NCI-H187 (cell line): ENCODE measurements at places on chromosomes 1 and 21.

DNA sequence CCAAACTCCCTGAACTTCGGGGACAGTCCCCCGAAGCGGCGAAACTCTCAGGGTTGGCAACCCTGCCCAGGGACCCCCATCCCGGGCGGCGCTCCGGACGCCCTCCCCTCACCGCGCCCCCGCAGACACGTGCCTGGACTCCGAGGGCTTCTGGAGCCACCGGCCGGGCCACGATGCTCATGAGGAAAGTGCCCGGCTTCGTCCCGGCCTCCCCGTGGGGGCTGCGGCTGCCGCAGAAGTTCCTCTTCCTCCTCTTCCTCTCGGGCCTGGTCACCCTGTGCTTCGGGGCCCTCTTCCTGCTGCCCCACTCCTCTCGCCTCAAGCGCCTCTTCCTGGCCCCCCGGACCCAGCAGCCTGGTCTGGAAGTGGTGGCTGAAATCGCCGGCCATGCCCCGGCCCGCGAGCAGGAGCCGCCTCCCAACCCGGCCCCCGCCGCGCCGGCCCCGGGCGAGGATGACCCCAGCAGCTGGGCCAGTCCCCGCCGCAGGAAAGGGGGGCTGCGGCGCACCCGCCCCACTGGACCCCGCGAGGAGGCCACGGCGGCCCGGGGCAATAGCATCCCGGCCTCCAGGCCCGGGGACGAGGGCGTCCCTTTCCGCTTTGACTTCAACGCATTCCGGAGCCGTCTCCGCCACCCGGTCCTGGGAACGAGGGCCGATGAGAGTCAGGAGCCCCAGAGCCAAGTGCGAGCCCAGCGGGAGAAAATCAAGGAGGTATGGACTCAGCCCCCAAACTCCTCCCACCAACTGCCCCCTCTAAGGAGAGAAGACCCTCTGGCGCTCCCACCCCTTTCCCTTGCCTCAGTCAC, 1.2 kb downstream of the MAN1C1 start:
- no peak for DNase-seq

DNA sequence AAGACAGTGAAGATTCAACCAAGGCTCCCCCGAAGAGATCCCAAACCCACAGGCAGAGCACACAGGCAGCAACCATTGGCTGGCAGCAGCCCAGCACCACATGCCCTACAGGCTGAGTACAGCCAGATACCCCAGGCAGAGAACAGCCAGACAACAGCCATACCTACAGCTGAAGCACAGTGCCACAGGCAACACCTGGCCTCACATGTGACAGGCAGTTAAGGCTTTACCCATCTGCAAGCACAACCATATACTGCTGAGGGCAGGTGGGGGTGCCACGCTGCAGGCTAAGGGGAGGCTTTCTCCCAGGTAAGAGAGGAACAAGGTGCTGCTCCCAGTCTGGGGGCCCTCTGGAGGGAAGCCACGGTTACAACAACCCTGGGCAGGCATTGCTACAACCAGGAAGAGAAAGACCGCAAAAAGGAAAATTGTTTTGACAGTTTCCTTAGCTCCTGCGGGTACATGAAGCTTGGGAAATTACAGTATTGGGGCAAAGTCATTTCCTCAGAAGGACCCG, 12.3 kb downstream of the CHIT1 start:
- DNase-seq: no peak

- no peak for DNase-seq
Observed at GRCh38 chr1:184412472-184412871, 25.6 kb downstream of the C1orf21 start.

DNA sequence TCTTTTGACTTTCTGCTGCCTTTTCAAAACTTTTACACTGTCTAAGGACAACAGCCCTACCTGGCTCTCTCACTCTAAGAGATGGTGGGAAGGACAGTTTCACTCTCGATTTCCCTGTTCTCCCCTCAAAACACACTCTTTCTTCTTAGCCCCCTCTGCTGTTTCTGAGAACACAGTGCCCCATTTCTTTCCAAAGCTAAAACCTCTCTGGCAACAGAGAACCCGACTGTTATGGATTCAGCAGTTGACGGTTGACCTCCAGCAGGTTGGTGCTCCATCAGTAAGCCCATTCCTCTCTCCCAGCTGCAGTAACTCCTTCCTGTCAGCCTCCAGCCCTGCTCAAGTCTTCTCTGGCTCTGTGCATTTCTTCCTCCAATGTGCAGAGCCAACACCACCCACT, 88.2 kb upstream of the ABCD3 start:
- DNase-seq: no peak

DNA sequence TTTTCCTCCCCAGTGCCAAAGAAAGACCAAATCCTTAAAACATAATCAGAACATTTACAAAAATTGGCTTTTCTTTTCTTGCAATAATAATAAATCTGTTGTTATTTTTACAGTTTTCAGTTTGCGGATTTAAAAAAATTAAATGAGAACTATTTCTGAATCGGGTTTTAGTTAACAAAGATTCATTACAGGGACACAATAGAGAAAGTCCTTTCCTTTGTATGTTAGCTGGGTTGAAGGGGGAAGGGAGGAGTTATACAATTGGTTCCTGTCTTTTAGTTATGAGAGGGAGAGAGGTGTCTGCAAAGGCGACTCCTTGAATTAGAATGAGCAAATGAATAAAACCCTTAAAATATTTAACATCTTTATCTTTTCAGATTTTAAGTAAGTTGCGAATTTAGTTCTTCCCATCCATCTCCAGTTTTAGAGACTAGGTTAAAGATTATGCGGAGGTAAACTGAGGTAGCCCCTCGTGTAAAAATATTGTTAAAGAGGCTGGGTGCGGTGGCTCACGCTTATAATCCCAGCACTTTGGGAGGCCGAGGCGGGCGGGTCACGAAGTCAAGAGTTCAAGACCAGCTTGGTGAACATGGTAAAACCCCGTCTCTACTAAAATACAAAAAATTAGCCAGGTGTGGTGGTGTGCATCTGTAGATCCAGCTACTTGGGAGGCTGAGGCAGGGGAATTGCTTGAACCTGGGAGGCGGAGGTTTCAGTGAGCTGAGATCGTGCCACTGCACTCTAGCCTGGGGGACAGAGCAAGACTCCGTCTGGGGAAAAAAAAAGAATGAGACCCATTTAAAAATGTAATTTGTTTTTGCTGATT, 3.9 kb downstream of the SPEN start:
- DNase-seq: no peak

DNA sequence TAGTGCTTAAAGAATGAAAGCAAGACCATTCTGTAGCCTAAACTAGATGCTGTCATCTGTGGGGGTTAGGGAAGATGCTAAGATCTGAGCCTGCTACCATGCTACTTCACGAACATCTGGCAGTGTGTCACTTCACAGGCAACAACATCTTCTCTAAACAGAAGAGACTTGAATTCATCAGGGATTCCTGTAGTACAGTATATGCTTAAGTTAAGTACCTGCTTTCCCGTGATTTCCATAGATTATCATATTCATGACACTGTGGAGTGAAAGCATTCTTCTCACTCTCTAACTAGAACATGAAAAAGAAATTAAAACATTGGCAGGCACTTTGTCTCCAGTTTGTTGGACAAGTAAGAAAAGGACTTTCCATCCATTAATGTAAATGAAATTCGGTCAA, 390.9 kb downstream of the PTBP2 start:
- DNase-seq: no peak

- DNase-seq: no peak
Observed at GRCh38 chr1:192133350-192133926, 24.8 kb upstream of the RGS18 start.

- DNase-seq: no peak
Observed at GRCh38 chr21:45078877-45079281, 4.5 kb downstream of the ADARB1 start.

DNA sequence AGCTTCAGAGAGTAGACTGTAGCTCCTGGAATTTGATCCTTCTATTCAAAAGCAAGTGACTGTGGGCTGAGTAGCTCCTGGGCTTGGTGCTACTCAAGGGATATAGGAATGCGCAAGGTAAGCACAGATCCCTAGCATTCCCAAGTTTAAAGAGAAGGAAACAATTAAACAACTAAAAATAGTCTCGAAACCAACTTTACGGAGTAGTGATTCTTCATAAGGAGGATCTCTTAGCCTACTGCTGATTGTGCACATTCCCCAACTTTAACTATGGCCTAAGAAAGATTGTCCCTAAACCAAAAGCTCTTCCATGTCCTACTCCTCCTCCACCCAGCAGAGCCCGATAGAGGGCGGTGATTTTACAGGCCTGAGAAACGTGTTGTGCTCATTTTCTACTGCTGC, 226.5 kb upstream of the CAMK1G start:
- no peak for DNase-seq

- no peak for DNase-seq
Observed at GRCh38 chr1:151811181-151811580, 6.0 kb upstream of the LINGO4 start.

GRCh38 chr1:161258439-161259344, at the start of gene PCP4L1:
Gene PCP4L1, plus strand, starts transcription at chr1:161258745. Its CDS starts 230 bp downstream, at chr1:161258975.
- no peak for DNase-seq

GRCh38 chr1:201149400-201149799, 4.9 kb downstream of the TMEM9 start:
- DNase-seq: no peak

DNA sequence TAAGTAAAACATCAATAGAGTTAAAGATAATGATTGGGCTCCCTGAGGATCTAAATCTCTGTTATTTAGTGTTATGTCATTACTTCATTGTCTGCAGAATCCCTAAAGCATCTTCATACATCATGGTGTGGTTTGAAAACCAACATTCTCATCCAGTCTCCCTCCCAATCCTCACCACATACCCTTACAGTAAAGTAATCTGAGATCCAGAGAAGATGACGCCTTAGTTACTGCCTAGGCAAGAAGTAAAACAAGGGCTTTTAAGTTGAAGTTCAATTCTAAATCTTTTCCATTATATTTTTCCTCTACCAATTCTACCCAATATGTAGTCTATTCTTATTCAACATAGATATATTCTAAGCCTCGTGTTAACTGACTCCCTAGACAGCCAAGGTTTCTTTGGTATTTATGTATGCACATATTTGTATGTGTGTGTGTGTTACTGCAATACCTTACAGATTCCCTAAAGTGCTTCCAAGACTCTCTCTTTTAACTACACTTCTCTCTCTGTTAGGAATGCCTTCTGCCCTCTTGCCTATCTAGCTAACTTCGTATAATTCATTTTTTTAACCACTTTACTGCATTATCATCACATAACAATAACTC, 17.3 kb downstream of the DPH5 start:
- no peak for DNase-seq

DNA sequence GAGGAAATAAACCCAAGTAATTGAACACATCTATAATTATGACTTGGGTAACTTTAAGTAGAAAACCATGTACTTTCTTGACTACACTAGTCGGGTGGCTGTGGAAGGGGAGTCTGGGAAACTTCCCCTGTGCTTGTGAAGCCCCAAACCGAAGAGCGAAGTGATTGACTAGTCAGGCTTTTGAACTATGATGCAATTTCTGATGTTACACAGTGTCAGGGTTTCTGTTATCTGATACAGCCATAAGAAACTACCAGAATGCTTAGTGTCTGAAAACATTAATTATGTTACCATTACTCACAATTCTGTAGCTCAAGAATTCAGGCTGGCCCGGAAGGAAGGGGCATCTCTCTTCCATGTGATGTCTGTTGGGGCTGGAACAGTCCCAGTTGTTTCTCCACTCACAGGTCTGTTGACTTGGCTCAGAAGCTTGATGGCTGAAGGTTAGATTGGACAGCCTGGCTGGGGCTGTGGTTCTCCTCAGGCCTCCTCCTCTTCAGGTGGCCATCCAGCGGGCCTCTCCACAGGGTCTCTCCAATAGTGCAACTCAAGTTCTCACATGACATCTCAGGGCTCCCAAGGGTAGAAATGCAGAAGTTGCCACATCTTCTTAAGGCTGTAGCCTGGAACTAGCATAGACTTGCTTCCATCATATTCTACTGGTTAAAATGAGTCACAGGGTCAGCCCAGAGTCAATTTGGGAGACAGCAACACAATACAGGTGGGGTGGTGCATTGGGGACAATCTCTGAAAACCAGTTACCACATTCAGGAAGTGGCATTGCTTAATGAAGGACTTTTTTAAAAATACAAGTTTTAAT, 8.3 kb upstream of the C8B start:
- DNase-seq: no peak

GRCh38 chr1:17218939-17219338, 14.0 kb downstream of the PADI1 start:
- no peak for DNase-seq

DNA sequence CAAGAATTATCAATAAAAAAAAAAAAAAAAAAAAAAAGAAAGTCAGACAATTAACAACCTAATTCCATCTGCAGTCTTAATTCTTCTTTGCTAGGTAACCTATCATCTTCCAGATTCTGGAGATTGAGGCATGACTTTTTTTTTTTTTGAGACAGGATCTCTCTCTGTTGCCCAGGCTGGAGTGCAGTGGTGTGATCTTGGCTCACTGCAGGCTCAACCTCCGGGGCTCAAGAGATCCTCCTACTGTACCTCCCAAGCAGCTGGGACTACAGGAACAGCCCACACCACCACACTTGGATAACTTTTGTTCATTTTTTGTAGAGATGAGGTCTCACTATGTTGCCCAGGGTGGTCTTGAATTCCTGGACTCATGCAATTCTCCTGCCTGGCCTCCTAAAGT, 4.6 kb upstream of the RAD54L start:
- no peak for DNase-seq

- DNase-seq: no peak
Observed at GRCh38 chr1:178066908-178067614, 26.8 kb upstream of the RASAL2 start.

DNA sequence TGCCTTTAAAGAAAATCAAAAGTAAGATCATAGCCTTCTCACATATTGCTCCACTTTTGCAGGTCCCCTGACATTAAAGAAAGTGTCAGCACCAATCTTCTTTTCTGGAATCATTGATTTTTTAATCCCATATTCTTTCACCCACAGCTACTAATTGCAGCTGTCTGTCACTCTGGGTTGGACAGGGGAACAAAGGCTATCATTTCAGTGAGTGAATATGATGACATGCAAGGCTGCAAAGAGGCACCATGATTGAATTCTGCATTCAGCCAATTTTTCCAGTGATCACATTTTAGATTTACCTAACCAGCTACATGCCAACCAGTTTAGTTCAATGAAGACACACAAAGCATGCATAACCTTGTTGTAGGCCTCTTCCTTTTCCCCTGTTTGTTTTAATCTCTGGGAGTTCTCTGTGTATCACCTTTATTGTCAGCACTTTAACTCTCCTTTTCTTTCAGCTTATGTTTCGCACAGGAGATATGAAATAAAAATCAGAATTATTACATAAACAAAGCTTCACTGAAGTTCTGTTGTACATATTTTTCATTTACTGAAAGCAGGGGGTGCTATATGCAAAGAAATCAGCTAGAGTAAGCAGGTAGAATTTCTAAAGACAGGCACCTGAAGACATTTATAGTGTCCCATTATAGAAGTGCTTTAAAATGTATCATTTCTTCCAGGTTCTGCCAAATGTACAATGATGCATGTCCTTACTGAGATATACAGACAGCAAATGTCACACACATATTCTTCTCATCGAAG, 584.8 kb downstream of the PLA2G4A start:
- no peak for DNase-seq

- DNase-seq: no peak
Observed at GRCh38 chr1:110986407-110986891, 22.7 kb upstream of the LRIF1 start.

GRCh38 chr1:118589238-118589846, 398.8 kb downstream of the TBX15 start:
- no peak for DNase-seq
